ENCODE measurements at places on chromosomes 13 and 19.

- no peak for DNase-seq
Observed at GRCh38 chr19:30406220-30407067, 34.3 kb downstream of the ZNF536 start.

- DNase-seq, result no peak
Observed at GRCh38 chr13:102856557-102856956, 10.7 kb downstream of the ERCC5 start.

DNA sequence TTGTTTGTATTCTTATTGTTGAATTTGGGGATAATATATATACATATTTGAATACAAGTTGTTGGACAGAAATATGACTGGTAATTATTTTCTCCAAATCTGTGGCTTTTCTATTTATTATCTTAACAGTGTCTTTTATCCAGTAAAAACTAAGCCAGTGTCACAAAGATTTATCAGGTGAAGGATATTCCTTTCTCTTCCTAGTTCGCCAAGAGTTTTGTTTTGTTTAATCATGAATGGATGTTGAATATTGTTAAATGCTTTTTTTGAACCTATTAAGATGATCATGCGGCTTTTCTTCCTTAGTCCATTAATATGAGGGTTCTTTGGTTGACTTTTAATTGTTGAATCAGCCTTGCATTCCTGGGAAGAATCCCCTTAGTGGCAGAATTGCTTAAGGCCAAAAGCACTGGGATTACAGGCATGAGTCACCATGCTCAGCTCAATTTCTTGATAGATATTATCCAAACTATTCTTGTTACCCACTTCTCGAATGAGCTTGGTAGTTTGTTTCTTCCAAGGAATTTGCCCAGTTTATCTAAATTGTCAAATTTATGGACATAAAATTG is 53.3 kb downstream of the TEX26 start:
- DNase-seq, result no peak

- no peak for DNase-seq
Observed at GRCh38 chr19:15779756-15780476, 7.5 kb upstream of the OR10H5 start.

- no peak for DNase-seq
Observed at GRCh38 chr13:79869326-79869725, 388.4 kb downstream of the NDFIP2 start.

DNA sequence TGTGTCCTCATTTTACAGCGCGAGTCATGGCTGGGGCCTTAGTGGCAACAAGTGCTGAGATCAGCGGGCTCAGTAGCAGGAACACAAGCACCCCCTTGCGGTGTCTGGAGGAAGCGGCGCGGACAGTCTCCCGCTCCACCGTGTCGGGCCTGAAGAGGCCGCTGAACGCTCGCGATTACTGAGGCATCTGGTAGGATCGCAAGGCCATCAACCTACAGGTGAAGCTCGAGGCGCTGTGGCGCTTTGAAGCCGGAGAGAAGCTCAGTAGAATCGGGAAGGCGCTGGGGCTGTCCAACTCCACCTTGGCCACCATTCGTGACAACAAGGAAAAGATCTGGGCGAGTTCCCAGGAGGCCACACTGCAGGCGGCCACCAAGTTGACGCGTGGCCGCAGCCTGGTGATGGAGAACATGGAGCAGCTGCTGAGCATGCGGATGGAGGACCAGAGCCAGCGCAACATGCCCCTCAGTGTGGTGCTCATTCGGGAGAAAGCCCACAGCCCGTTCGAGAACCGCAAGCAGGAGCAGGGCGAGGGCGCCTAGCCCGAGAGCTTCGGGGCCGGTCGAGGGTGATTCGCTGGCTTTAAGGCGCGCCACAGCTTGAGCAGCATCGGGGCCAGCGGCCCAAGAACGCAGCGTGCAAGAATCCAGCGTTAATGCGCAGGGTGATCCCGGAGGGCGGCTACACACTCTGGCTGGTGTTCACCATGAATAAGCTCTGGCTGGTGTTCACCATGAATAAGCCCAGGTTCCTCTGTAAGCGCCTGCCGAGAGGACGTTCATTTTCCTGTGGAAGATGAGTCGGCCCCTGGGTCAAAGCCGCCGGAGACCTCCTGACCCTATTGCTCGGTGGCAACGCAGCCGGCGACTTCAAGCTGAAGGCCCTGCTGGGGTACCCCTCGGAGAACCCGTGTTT is 8.3 kb upstream of the MZF1 start:
- no peak for DNase-seq
